ENCODE measurements at places on chromosomes 3 and 15. TPM values are rescaled to one million over a fixed set of nuclear protein-coding genes. Genes with fewer than 3 reads are reported as not detected.

DNA sequence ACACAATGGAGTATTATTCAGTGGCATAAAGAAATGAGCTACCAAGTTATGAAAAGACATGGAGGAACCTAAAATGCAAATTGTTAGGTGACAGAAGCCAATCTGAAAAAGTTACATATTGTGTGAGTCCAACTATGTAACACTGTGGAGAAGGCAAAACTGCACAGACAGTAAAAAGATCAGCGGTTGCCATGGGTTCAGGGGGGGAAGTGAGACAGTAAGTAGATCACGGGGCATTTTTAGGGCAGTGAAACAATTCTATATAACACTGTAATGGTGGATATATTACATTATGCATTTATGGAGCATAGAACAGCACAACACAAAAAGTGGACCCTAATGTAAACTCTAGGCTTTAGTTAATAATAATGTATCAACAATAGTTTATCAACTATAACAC is 17.6 kb downstream of the CBLB start:
- DNase-seq: no peak

DNA sequence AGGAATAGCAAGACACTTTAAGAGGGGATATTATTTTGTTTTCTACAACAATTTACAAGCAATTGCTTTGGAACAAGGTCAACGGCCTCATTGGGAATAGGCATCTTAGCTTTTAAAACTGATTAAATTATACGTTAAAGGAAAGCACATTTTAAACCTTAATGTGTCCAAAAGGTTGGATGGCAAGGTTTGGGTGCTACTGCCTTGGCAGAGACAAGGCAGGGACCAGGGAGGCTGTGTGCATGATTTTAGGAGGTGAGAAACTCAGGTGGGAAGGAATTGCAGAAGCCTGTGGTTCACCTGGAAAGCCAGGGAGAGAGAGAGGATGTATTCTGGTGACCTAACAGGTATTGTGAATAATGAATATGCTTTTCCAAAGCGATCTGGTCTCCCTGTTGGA is 54.3 kb downstream of the TGFBR2 start:
- no peak for DNase-seq

GRCh38 chr3:4813909-4814304 is 165.3 kb upstream of the BHLHE40 start:
- DNase-seq: no peak

GRCh38 chr3:179179979-179180759 is 32.0 kb downstream of the PIK3CA start:
- DNase-seq: no peak

GRCh38 chr3:117063930-117064329 is 354.4 kb downstream of the TUSC7 start:
- no peak for DNase-seq

Gene FAM43A
- 14.5 TPM for total RNA-seq

GRCh38 chr3:63064209-63064755 is 189.1 kb upstream of the CADPS start:
- DNase-seq: no peak

DNA sequence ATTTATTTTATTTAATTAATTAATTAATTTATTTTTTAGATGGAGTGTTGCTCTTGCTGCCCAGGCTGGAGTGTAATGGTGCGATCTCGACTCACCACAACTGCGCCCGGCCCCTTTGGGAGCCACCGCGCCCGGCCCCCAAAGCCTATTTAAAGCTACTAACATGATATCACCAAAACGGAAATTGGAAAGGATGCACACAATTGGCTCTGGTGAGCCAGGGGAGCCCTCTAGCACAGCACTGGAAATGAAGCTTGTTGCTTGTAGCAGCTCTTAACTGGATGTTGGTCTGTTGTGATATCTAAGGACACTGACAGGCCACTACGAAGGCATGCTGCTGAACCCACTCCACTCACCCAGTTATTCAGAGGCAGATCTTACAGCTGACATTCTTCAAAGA is 104.5 kb downstream of the IGF2BP2 start:
- no peak for DNase-seq

Gene ARHGAP31
- 25.8 TPM for total RNA-seq

DNA sequence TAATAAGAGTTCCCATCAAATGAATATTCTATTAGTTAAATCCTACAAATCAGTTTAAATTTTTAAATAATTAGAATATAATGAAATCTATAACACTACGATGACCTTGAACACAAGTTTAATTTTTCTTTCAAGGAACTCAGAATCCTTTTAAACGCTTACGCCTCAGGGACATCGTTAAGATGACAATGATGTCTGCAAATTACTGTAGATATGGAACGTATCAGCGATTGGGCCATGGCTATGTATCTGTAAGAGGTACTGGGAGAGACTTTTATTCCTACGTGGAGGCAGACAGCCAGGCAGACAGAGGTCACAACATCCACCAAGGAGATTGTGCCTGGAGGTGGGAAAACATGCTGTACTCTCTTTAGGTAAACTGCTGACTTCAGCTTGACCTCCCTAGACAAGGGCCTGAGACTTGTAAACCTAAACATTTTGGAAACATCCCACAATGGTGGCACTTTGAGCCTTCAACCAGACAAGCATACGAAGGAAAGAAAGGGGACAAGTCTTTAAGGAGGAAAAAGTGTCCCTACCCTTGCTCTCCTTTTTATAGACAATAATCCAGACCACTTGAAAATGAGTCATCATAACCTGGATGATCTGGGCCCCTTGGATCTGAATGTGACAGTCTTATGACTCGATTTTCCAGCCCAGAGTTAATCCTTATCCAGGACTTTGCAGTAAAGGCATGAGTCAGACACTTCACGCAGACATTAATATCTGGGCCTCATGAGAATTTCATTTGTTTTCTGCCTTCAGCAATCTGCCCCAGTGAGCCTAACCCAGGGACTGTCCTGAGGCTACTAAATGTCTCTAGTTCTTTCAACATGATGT is 6.8 kb upstream of the LDHAL6B start:
- no peak for DNase-seq

DNA sequence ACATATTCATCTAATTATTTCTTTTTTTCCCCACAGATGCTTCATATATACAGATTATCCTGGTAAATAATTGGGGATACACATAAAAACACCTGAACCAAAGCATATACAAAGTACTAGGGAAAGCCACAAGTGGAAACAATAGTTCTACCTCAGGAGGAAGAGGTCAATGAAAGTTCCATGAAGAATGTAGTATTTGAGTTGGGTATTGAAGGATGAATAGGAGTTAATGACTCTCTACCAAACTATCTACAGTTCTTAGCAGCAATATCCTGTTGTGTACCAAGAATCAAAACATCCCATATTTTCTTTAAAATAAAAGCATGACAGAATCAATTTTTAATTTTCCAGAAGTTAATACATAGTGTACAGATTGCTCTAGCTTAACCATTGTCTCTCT is 78.9 kb downstream of the STAC start:
- DNase-seq: no peak

- DNase-seq: no peak
Observed at GRCh38 chr3:75300606-75301005, 363.5 kb upstream of the FRG2C start.

DNA sequence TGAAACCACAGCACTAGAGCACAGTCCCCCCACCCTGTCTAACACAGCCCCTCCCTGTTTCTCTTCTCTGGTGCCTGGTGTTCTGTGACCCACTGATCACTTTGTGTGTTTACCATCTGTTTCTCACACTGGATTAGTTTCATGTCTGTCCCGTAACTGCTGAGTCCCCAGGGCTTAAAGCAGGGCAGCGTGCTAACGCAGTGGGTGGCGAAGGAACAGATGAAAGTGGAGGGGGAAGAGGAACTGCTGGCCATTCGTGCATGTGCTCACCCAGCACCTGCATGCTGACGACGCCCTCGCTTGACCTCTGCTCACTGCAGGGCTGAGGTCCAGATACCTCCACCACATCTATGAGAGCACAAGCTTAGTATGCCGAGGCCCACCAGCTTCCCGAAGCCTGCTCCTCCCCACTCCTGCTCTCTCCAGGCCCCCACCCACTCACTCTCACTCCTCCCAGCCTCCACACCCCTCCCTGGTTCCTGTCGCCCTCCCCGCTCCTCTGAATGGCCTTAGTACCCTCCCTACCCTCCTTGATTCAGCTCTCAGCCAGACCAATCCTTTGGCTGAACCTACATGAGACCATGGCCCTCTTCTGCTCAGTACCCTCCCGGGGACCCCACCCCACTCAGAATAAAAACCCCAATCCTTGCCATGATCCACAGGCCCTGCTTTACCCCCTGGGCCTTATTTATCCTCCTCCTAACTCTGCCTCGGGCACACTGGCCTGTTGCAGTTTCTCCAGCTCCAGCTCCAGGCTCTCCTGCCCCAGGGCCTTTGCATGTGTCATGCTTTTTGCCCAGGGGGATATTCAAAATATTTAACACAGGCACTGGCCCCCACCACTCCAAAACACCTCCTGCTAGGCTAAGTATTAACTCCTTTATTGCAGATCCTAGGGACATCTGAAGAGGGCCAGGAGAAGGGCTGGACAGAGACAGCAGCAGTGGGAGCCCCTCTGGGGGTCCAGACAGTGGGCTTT is 15.1 kb upstream of the IQSEC1 start:
- DNase-seq: no peak

Gene SV2B
- total RNA-seq: 0.02 TPM

Gene SLC12A8
- total RNA-seq: 0.91 TPM

DNA sequence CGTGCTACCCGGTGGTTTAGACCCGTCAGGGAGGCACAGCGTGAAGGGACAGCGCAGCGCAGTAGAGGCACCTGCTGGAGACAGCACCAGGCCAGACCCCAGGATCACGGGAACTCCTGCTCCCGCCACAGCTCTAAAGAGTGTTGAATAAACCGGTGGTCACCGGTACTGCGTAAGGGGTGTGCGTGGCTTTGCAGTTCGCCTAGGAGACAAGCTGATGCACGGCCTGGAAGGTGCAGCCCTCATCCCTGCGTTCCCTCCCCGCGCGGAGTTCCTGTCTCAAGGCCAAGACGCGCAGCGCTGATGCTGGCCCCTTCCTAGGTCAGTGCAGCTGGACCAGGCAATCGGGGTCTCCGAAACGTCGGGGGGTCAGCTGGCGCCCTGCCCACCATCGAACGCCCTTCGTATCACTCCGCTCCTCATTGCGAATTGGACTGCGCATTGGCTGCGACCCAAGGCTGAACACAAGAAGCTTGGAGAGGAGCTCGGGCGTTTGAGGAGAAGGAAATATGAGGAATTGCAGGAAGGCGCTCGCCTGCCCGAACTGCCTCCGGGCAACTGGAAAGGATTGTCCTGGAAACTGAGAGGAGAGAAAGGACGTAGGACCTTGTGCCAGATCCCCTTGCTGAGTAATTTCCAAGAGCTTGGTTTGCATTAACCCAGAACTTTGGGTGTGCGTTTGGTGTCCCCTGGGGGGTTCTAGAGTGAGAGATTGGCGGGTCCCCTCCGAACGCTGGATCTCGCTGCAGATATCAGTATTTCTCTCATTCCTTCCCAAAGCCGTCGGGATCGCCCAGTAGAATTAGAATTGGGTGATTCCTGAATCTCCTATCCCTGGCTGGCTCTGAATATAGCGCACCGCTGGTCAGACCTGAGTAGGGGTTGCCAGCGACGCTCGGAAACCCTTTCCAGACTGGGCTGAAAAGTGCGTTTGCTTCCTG is 2.3 kb upstream of the SOX14 start:
- no peak for DNase-seq

DNA sequence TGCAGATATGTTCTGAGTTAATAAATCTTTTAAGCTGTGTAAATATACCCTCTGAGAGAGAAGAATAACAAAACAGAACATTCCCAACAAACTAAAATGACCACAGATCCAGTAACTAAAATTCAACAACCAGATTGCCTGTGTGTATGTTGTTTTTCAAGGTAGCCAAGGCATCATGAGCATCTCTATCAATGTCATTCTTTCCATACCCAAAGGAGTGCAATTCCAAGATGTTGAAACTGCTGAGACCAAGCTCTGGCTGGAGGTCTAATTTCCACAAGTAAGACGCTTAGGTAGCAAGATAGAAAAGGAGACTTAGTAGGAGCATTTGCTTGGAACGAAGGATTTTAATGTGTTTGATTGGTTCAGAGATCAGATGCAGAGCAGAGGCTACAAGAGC is 276.3 kb downstream of the RBMS3 start:
- no peak for DNase-seq

DNA sequence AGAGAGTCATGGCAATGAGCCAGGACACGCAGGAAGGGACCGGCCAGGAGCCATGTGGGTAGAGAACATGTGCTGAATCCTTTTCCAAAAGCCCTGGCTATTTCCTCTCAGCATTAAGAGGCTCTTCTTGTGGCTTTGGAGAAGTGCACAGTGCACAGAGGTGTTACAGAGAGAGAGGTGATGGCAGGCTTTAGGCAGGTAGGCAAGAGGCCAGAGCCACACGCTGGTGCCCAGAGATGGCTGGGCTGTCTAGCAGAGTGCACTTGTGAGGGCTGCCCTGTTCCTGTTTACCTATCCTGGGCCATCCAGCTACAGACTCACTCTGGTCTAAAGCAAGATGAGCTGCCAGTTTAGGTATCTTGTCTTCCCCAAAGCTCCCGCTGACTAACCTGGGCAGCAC is 402.6 kb downstream of the OCA2 start:
- no peak for DNase-seq

Gene ILDR1
- total RNA-seq: not detected

Gene GCSAM
- total RNA-seq: 4.8 TPM

Gene APOD
- total RNA-seq: not detected

GRCh38 chr15:49471733-49472132 is 48.7 kb downstream of the FGF7 start:
- DNase-seq: no peak

GRCh38 chr3:30702828-30703397 is 96.5 kb downstream of the TGFBR2 start:
- no peak for DNase-seq

Gene P4HTM
- total RNA-seq: 28.6 TPM

DNA sequence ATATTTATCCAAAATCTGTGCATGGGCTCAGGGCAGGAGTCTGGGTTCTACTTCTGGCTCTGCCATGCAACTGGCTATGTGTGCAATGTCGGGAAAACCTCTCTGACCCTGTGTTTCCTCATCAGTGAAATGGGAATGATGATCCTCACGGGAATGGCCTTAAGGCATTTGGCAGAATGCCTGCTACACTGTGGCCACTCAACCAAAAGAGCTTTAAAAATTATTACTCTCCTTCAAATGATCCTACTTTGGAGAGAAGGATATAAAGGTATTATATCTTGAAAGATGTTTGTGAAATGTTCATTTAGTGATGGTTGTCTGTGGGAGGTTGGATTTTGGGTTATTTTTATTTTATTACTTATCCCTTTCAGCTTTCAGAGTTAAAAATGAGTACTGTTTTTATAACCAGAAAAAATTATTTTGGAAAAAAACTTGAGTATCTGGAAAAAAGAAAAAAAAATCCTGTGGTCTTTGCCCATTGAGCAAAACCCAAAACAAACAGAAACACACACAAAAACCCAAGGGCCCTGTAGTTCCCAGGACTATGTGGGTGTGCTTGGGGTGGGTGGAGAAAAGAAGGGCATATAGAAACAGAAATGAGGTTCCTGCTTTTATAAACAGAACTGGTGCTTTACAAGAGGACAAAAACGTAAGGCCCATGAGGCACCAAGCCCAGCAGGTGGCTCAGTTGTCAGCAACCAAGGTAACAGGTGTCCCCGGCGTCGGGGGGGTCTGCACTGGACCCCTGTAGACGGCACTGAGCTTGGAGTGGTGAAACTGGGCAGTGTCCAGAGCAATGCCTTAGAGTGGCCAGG is 22.0 kb downstream of the RGMA start:
- DNase-seq: no peak

Measured in CD8-positive, alpha-beta memory T cell (primary cell).